ENCODE measurements at places on chromosomes 11 and 22.

- DNase-seq, result no peak
Measured at GRCh38 chr22:21451545-21452520, 15.4 kb upstream of the TMEM191C start.

- no peak for DNase-seq
Measured at GRCh38 chr11:121521145-121522042, 68.6 kb upstream of the SORL1-AS1 start.

GRCh38 chr11:60869451-60869825 is 2.1 kb downstream of the ZP1 start:
- DNase-seq, result no peak

DNA sequence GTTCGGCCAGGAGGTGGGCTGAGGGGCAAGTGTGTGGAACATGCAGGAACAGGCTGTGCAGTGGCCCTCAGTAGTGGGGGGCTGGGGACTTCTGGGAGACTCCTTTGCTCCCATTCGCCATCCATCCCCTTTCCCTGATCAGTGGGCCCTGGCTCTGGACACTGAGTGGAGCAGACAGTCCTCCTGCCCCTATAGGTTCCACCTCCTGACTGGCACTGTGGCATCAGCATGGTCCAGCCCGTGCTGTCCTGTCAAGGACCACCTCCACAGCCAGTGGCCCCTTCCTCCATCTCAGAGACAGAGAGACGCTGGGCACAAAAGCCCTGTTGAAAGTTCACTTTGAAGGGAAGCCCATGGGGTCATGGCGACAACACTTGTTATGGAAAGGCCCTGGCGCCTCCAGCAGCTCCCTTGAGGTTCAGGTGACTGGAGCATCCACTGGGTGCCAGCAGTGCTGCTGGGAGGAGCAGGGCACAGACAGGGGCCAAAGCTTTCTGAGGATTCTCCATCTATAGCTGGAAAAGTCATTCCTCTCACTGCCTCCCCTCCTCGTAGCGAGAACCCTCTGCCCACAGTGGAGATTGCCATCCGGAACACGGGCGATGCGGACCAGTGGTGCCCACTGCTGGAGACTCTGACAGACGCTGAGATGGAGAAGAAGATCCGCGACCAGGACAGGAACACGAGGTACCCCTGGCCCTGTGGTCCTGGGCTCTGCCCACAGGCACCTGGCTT is 5.6 kb downstream of the DERL3 start:
- no peak for DNase-seq

GRCh38 chr22:46480396-46480795 is 57.0 kb downstream of the CELSR1 start:
- no peak for DNase-seq

DNA sequence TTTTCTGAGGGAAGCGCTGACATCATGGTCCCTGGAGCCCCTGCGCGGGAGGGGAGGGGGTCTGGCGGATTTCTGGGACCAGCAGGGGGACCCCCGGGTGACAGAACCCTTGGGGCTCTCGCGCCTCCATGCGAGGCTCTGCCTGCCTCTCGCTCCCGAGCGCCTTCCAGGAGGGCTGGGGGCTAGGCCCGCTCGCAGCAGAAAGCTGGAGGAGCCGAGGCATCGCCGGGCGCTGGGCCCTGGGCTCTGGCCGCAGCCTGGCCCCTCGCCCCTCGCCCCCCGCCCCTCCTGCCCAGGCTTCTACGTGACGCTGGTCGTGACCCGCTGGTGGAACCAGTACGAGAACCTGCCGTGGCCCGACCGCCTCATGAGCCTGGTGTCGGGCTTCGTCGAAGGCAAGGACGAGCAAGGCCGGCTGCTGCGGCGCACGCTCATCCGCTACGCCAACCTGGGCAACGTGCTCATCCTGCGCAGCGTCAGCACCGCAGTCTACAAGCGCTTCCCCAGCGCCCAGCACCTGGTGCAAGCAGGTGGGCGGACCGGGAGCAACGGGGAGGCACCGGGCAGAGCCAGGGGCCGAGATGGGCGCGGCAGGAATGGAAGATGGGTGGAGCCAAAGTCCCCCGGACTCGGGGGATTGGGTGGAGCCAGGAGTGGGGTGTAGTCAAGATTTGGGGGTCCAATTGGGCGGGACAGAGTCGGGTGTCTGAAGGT is 5.4 kb downstream of the BEST1 start:
- no peak for DNase-seq

- DNase-seq, result no peak
Measured at GRCh38 chr11:88861618-88862017, 204.2 kb downstream of the GRM5 start.

DNA sequence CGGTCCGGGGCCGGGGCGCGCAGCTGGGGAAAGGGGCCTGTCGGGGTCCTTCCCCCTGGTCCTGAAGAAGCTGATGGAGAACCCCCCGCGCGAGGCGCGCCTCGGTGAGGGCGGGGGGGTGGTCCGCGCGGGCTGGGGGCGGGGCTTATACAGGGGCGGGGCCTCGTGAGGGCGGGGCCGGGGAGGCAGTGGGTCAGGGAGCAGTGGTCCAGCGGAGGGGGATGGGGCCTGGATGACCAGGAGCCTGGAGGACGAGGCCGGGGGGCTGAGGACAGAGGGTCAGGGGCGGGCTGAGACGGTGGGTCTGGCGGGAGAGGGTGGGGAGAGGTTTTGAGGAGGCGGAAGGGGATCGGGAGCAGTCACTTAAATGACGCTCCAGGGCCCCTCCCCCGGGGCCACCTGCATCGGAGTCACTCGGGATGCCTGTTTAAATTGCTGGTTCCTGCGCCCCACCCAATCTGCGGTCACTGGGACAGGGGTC is 396 bp downstream of the TEF start:
- DNase-seq, result no peak
